ENCODE measurements at places on chromosomes 2 and 18. TPM values are rescaled to one million over a fixed set of nuclear protein-coding genes. Genes with fewer than 3 reads are reported as not detected.

PROM2 gene
- total RNA-seq: 0.22 TPM

- peak; percentile 46 for DNase-seq
- no peaks in the 10 kb centered on the region for H3K27me3 ChIP-seq
- H3K4me3 ChIP-seq: no peak overlapping the region
- 0 out of 2 replicates have a peak overlapping the region, but pooled peaks have one; percentile 12 for H3K27ac ChIP-seq
Observed at GRCh38 chr2:9885036-9885684, 41.9 kb downstream of the TAF1B start.

- H3K4me3 ChIP-seq: no peak overlapping the region
- H3K4me1 ChIP-seq: peaks cover 24% of the 10 kb centered on the region
- DNase-seq: peak; percentile 41
- no peaks in the 10 kb centered on the region for H3K36me3 ChIP-seq
Observed at GRCh38 chr18:24992491-24992890, 359.5 kb downstream of the ZNF521 start.

SIGLEC15 gene
- total RNA-seq: 0.22 TPM

SETBP1 gene
- total RNA-seq: 5.2 TPM

DNA sequence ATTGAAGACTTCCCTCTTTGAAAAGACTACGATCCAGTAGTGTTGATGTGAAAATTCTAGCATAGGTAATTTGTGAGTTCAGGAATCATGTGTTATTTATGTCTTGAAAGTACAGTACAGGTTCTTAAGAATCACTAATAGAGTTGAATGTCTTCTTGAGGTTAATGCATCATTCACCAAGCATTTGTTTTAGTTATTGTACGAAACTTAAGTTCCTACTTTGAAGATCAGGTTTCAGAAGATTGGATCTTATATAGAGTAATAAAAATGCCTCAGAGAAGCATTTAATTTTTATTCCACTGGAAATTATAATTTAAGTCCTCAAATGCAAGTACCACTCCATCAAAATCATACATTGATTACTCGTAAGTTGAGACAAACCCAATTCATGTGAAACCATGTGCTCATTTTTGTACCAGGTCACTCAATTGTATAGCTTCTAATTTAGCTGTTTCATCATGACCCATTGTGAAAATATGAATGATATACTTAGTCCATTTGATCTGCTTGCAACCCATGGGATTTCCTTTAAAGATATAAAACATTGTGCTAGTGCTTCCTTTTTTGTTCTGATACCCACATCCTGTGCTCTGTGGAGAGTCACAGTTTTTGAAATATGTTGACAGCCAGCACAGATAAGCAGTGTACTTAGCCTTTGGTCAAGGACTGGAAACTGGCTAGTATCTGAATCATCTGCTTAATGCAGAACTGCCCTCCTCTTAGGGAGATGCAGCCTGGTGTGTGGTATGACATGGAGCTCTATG lies 22.5 kb upstream of the RAB27B start:
- DNase-seq: peak; percentile 81
- peaks cover 18% of the 10 kb centered on the region for H3K4me1 ChIP-seq
- H3K27me3 ChIP-seq: no peaks in the 10 kb centered on the region
- H3K36me3 ChIP-seq: no peaks in the 10 kb centered on the region
- H3K4me3 ChIP-seq: no peak overlapping the region
- peak overlapping the region; percentile 50 for H3K27ac ChIP-seq

CLK1 gene
- total RNA-seq: 32.4 TPM

BCL2 gene
- total RNA-seq: 1.5 TPM

DNA sequence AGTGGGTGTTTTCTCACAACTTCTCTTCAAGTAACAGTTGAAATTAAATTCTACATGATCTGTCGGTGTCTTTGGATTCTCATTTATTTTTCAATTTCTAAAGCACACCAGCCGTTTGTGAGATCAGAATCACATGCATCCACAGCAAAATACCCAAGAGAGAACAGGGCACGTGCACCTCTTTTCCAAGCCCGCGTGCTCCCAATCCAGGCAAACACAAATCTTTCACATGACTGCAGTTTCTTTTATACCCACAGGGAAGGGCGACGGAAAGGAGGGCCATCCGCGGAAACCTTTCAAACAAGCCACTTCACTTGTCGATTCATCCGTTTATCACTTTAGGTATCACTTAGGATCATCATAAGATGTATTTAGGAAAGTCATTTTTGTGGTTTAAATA lies 13.0 kb upstream of the DAPL1 start:
- no peaks in the 10 kb centered on the region for H3K27me3 ChIP-seq
- no peaks in the 10 kb centered on the region for H3K36me3 ChIP-seq
- H3K4me3 ChIP-seq: no peak overlapping the region

Data from GM23248 (cell line).